GM06990 (cell line): ENCODE measurements at places on chromosomes 5 and 9.

DNA sequence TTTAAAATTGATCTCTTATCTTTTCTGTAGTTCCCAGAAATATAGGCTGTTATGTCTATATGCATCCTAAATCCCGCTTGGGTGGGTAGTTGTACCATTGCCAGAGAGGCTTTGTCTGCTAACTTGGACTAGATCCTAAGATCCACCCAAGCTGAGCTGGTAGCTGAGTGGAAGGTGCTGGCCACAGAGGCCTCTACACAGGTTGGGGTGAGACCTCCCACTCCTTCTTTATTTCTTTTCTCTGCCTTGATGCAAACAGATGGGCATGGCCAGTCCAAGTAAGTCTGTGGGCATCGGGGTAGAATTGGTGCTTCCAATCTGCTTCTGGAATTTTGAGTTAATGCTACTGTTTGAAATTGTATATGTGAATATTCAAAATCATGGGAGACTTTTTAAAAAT is 14.4 kb upstream of the GADD45G start:
- no peak for DNase-seq

DNA sequence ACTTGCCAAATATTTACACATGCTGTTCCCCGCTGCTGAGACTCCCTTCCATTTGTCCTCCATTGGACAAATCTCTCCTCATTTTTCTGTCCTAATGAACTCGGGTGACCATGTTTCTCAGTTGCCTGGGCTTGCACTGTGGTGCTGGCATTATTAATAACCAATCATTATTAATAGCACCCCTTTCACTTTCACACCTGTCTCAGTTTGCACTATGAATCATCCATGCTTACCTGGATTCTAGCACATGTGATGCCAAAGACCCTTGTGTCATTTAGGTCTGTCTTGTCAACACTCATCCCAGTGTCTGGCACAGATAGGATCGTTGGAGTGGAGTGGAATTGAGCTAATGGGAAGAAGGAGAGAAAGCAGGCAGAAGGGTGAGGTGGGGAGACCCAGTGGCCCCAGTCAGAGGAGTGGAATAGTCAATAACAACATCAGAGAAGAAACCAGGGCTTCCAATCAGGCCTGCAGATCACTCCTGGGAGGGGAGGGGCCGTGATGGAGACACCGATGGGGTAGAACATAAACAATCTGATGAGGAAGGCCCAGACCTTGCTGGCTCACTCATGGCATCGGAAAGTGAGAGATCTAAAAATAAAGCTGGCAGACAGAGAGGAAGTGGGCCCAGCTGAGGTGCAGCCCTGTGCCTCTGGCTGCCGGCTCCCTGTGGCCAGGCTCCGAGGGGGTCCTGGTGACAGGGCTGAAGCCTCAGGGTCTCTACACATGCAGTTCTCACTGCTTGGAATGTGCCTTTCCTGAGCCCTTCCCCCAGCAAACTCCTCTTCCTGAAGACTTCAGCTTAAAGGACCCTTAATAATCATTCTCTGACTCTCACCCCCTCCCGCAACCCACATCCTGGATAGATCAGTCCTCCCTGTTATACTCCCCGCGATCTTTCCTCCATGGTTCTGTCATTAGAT is 33.5 kb upstream of the CRB2 start:
- peak; percentile 77 for DNase-seq

DNA sequence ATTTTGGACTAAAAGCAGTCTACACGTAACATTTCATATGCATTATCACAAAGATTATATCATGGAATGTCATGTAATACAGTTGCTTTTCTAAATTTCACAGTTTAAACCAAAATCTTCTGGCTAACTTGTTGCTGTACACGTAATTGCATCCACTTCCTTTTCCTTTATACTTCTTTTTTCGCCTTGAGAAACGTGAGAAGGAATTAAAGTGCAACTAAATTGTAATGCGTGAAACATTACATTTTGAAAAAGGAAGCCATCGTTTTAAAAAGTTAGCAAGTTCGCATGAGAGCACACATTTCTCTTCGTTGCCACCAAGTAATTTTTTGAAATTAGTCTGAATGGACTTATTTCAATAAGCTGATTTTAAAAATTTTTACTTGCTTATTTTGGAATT is 80.0 kb downstream of the MEGF10 start:
- no peak for DNase-seq

DNA sequence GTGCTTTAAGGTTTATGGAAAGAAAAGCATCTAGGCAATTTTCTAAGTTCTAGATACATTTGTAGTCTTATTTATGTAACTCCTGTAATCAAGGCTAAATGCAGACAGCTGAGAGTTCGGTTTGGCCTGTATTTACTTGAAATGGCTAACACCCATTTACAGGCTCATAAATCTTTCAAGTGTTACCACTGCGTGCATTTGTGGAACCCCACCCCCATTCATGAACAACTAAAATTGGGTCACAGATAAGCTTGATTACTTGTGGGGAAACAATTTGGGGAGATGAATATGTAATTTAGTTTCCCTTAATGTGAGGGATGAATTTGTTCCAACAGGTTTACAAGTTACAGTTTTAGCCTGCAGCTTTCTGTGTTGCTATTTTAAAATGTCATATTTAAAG is 360.6 kb downstream of the ARRDC3 start:
- no peak for DNase-seq

DNA sequence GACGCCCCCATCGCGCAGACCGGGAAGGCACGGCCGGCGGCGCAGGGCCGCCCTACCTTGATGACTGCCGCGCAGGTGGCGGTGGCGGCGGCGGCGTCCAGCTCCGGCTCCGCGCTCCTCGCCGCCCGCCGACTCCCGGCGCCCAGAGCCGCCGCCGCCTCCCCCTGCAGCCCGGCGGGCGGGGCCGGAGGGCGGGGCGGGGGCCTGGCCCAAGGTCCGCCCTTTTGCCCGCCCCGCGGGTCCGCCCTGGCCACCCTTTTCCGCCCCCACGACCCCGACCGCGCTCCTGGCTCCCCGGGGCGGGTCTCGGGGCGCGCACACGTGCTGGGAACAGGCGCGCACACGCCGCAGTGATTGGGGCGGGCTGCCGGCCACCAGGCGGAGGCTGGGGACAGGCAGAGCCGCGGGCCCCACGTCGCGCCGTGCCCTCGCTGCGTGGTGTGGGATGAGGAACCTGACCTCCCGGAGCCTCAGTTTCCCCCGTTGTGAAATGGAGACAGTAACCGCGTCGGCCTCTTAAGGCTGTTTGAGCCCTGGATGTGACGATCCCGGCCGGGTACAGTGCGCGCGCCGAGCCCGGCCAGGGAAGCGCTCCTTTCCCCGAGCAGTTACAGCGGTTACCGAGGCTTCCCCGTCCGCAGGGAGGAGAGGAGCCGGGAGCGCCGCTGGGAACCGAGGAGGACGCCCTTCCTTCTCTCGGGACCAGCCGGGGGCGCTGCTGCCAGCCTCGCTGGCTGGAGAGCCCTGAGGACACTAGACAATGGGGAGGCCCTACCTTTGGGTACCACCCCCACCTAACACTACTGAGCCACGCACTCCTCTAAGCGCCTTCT is at the start of gene CORO2A:
CORO2A (minus strand) TSS at position 135 of the 833 bp plus-strand sequence. CDS start 34,977 bp downstream, outside the sequence.
- peak; percentile 72 for DNase-seq

- DNase-seq: no peak
These were observed 12.4 kb downstream of the MSX2 start for GRCh38 chr5:174736777-174737176.

GRCh38 chr5:44178414-44178813 is 210.8 kb downstream of the FGF10 start:
- DNase-seq: no peak

DNA sequence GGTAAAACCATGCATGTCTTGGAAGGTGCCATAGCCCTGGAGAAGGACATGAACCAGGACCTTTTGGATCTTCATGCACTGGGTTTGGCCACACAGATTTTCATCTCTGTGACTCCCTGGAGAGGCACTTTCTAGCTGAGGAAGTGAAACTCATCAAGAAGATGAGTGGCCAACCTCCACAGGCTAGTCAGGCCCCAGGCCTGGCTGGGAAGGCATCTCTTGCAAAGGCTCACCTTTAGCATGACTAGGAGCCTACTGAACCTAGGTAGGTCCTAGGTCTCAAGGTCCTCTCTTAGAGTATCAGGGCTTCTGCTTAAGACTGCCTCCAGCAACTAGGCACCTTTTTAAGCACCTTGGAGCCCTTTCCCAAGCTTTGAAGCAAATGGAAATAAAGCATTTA is 1448.7 kb upstream of the ACO1 start:
- DNase-seq: no peak

GRCh38 chr9:1272488-1272887 is 222.3 kb downstream of the DMRT2 start:
- no peak for DNase-seq

- no peak for DNase-seq
These were observed 88.4 kb downstream of the LMNB1 start for GRCh38 chr5:126865299-126865698.

GRCh38 chr9:70439991-70440706 is 25.7 kb upstream of the KLF9 start:
- no peak for DNase-seq

DNA sequence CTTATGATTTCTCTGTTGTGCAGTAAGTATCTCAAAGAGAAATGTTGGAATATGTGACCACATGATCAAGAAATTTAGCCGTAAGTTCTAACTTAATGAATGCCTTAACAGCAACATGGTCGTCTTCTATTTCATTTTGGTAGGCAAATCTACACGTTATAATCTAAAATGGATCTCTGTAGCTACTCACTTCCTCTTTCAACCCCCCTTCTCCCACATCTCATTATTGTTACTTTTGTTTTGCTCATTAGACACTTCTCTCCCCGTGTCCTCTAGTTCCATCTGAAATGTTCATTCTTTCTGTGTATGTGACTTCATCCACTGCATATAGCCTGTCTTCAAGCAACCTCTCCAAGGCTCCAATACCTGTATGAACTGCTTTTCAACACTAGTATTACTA is 27.1 kb upstream of the LPAR1 start:
- peak; percentile 30 for DNase-seq

DNA sequence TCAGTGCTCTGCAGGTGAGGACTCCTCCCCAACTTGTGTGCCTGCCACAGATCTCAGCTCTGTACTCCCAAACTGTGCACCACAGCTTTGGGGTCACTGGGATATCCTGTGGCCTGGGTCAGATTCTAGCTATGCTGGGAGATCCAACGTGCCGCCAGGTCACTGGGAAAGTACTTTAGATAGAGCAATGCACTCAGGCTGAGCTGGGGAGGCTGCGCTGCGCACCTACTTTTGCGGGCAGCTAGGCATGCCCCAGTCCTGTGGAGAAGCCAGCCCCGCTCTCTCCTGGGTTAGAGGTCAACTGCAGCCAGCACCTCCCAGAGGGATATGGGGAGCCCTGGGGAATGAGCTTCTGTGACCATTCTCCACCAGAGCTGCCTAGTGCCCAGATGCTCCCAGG is 552.1 kb upstream of the CDH9 start:
- no peak for DNase-seq

DNA sequence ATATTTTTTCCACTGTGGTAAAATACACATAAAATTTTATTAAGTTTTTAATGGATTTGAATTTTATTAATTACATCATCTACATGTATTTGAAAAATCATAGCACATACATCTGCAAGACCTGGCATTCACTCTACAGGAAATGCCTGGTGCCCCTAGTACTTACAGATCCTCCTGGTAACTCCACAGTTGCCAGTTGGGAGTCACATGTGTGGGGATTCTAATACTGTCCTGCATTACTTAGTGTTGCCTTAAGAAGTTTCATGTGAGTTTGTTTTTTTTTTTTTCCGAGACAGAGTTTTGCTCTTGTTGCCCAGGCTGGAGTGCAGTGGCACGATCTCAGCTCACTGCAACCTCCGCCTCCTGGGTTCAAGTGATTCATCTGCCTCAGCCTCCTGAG is 18.1 kb downstream of the KDM3B start:
- DNase-seq: no peak

GRCh38 chr9:98559561-98559960 is 149.2 kb downstream of the GABBR2 start:
- no peak for DNase-seq

GRCh38 chr5:172935096-172935495 is 24.1 kb upstream of the RPL26L1 start:
- no peak for DNase-seq

DNA sequence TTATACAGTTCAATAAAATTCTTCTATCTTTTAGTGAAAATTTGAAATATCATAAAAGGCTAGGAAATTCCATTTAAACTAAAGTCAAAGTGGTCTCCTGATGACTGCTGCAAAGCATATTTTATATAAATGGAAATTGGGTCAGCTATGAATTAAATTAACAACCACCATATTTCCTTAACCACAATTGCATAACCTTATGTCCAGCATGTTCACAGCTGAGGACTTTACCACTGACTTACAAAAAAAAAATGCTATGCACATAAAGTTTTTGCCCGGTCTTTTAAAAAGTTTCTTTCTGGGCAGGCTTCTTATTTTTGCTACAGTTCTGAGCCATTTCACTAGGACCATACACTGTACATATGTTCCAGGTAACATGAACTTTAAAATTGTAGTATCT is 208.6 kb upstream of the RGMB start:
- DNase-seq: no peak

GRCh38 chr9:237141-237857 is 22.6 kb downstream of the DOCK8 start:
- no peak for DNase-seq

GRCh38 chr5:111392181-111392580 is 120.2 kb downstream of the STARD4 start:
- DNase-seq: no peak

GRCh38 chr9:33380390-33381094 is 21.8 kb downstream of the AQP7 start:
- no peak for DNase-seq

GRCh38 chr5:94021246-94021645 is 279.8 kb upstream of the POU5F2 start:
- DNase-seq: no peak

DNA sequence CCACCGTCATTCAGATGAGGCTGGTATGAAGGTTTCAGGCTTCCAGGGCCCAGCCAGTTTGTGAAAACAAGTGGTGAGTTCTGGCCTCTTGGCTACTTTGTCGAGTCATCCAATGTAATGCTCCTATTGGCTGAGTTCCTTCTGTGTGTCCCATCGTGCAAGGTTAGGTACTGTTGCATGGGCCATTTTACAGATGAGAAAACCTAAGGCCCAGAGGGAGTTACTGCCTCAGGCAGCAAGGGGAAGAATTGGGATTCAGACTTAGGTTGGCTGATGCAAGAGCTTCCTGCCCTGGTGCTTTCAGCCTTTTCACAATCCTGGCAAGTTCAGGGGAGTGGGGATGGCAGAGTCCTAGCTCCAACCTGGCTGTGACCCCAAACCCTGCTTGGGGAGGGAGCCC is 17.4 kb upstream of the PITX1 start:
- DNase-seq: no peak

DNA sequence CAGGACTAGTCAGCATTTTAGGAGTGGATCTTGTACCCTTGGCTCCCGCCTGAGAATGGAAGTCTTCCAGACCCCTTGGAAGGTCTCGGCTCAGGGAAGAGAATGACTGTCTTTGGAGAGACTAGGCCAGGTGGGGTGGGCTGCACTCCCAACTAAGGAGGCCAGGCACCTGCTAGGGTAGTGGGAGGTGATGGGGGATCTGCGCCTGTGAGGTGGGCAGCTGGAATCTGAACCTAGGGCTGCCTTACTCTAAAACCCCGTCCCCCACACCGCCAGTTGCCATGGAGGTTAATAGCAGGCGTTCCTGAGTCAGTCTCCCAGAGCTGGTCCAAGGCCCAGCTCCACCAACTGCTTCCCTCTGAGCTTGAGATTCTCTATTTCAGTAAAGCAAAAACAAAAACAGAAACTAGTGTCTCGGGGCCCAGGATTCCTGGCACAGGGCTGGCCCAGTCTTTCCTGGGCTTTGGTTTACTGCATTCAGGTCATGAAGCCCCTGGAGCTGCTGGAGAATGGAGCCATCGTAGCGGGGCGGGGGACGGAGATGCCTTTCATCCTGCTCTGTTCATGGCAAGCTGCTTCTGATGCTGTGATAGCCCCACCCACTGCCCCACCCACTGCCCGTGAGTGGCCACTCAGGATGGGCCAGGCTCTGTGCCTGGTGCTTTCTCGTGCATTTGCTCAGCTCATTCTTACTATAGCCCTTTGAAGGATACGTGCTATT is 57.5 kb downstream of the DAB2IP start:
- DNase-seq: no peak
